ENCODE measurements at places on chromosomes 7 and 10. TPM values are rescaled to one million over a fixed set of nuclear protein-coding genes. Genes with fewer than 3 reads are reported as not detected.

IRF5 gene
- total RNA-seq = not detected

LIPM gene
- total RNA-seq = not detected

EFCAB10 gene
- total RNA-seq = not detected

ELMO1 gene
- 6.3 TPM for total RNA-seq

PNLIP gene
- not detected for total RNA-seq
